ENCODE measurements at places on chromosomes 5 and 9.

- no peak for DNase-seq
- H3K27ac ChIP-seq, result no peak overlapping the region
- H3K4me3 ChIP-seq, result peak overlapping the region; percentile 93
Measured at GRCh38 chr5:1521671-1522600, 1.8 kb downstream of the LPCAT1 start.

- H3K36me3 ChIP-seq, result no peaks in the 10 kb centered on the region
- H3K27ac ChIP-seq, result no peak overlapping the region
- DNase-seq, result no peak
- no peaks in the 10 kb centered on the region for H3K27me3 ChIP-seq
- no peak overlapping the region for H3K4me3 ChIP-seq
Measured at GRCh38 chr5:98639274-98639673, 134.2 kb upstream of the RGMB start.

DNA sequence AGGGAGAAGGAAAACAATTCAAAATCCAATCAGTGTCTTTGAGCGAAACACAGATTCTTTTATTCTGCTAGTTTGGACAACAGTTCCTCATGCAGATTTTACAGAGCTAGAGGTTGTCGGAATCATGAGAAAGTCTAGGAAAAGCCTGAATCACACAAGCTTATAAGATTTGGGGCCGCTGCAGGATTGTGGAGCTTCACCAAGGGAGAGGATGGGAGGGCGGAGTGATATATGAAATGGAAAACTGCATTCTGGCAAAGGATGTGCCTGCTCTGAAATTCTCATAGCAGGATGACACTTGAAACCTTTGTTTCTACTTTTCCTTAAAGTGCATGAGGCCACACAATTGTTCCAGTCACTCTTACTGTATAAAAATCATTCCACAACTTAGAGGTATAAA lies 134.3 kb downstream of the OR2K2 start:
- no peaks in the 10 kb centered on the region for H3K4me1 ChIP-seq
- no peak overlapping the region for H3K4me3 ChIP-seq
- peaks cover 3% of the 10 kb centered on the region for H3K36me3 ChIP-seq

- DNase-seq, result no peak
- H3K36me3 ChIP-seq, result no peaks in the 10 kb centered on the region
- no peak overlapping the region for H3K4me3 ChIP-seq
- peaks cover 25% of the 10 kb centered on the region for H3K4me1 ChIP-seq
Measured at GRCh38 chr9:15157381-15157780, 149.6 kb downstream of the TTC39B start.

DNA sequence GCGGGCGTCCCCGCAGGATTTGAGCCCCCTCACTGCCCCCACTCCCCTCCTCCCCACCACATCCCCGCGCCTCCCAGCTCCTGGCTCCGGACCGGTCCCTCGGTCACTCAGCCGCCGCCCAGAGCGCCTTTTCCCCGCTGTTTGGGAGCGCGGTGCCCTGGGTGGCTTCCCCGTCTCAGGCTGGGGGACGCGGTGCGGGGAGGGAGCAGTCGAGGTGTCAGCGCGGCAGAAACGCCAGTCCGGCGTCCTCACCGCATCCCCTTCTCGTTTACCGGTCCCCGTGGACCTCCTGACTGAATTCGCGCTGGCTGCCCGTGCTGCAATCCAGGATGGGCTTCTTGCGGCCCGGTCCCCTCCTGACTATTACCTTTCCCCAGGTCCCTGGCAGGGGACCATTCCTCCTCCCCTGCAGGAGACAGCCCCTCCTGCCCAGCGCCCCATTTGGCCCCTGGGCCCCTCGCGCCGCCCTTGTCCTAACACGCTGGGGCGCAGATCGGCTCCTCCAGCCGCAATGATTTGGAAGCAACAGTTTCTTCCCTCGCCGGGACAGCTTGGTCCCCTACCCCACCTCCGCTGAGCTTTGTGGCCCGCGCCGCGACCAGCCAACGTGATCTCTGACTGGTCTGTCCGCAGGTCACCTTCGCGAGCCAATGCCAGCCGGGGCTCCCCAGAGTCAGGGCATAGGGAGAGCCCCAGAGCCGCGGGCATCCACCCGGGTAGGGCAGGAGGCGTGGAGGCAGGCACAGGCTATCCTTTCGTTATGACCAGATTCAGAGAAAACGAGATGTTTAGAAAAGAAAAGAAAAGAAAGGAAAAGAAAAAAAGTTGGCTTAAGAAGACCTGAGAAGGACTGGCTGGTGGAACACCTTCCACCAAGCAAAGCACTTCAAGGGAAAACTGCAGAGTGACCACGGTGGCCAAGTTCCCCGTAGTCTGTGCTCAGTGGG lies 1.2 kb downstream of the ANKRD33B start:
- no peak overlapping the region for H3K27ac ChIP-seq
- peaks cover 73% of the 10 kb centered on the region for H3K27me3 ChIP-seq
- DNase-seq, result no peak
- H3K4me3 ChIP-seq, result peak overlapping the region; percentile 81

DNA sequence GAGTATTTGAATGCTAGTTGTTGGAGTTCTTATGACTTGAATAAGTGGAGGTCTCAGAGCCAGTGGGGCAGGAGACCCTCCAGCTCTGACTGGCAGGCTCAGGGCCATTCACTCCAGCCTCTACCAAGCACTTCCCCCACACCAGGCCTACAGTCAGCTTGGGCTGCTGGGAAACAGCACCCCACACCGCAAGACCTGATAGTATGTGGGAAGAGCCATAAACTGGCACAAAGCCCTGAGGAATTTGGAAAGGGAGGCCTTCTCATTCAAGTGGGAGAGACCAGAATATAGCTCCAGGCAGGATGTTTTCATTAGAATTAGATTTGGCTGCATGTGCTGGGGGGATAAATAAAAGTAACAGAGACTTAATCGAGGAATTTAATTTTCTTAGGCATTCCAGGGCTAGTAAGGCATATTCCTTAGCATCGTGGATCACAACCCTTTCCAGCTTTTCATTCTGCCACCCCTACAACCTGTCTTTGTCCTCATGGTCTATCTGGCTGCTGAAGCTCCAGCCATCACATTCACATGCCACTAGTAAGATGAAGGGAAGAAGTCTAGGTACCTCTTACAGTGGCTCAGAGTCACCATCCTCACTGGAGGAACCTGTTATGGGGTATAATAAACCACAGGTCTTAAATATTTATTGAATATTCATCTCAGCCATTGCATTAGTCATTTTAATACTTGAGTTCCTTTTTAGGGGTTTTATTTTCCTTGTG lies 47.5 kb downstream of the TMOD1 start:
- H3K4me3 ChIP-seq, result no peak overlapping the region
- H3K36me3 ChIP-seq, result no peaks in the 10 kb centered on the region
- H3K27ac ChIP-seq, result no peak overlapping the region
- DNase-seq, result no peak
- H3K27me3 ChIP-seq, result peaks cover 15% of the 10 kb centered on the region
- no peaks in the 10 kb centered on the region for H3K4me1 ChIP-seq

GRCh38 chr5:35608881-35609779 lies 8.5 kb upstream of the SPEF2 start:
- no peak overlapping the region for H3K4me3 ChIP-seq
- H3K36me3 ChIP-seq, result peaks cover 3% of the 10 kb centered on the region

DNA sequence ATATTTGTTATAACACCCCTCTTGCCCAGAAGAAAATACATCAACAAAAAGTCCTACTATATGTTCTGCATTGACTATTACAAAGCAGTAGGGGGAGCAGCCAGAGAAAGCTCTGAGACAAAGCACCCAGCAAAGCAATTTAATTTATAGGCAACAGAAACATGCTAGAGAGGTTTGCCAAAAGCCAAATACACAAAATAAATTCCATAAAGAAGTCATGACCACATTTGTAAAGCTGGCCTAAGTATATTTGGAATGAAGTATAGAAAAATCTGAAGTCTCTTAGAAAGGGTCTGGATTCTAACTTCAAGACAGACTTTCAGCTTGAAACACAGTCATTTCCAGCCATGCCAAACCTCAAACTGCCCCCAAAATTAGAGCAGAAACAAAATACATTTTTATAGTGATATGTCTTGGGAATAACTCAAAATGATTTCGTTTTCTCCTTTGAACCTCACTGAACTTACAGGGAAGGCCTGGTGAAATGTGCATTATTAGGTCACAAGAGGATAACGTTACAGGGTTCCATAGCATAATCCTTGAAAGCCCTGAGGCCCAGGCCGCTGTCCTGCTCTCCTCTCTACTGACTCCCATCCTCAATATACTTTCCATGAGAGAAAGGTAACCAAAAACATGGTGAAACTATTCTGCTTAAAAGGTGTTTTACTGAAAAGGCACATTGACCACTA lies 451.8 kb downstream of the RAB3C start:
- H3K27me3 ChIP-seq, result peaks cover 17% of the 10 kb centered on the region
- no peak overlapping the region for H3K27ac ChIP-seq
- no peak overlapping the region for H3K4me3 ChIP-seq
- no peak for DNase-seq
- peaks cover 11% of the 10 kb centered on the region for H3K36me3 ChIP-seq

DNA sequence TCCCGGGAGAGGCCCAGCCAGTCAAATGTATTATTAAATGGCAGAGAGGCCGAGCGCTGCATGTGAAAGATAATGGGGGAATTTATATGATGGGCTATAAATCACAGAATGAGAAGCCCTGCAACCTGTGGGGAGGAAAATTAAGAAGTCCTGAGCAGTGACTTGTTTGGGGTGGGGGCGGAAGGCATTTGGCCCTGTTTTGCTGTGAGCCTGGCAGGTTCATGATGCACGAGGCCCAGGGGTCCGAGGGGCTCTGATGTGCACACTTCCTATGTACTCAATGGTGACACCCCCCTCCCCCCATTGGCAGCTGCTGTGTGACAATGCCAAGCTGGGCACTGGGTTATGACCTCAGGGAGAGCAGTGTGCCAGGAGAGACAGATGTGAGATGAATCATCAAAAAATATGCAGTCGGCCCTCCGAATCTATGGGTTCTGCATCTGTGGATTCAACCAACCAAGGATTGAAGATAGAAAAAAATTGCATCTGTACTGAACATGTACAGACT lies 13.7 kb upstream of the DAB2IP start:
- no peaks in the 10 kb centered on the region for H3K36me3 ChIP-seq
- no peak overlapping the region for H3K27ac ChIP-seq
- peaks cover 75% of the 10 kb centered on the region for H3K4me1 ChIP-seq
- no peak for DNase-seq
- H3K4me3 ChIP-seq, result no peak overlapping the region

- H3K27ac ChIP-seq, result peak overlapping the region; percentile 57
- H3K4me1 ChIP-seq, result peaks cover 4% of the 10 kb centered on the region
- peaks cover 10% of the 10 kb centered on the region for H3K36me3 ChIP-seq
- no peak for DNase-seq
- H3K4me3 ChIP-seq, result no peak overlapping the region
Measured at GRCh38 chr9:87545858-87546257, 48.2 kb downstream of the DAPK1 start.

- peaks cover 3% of the 10 kb centered on the region for H3K36me3 ChIP-seq
- peaks cover 57% of the 10 kb centered on the region for H3K4me1 ChIP-seq
- peak overlapping the region; percentile 88 for H3K4me3 ChIP-seq
- peaks cover 71% of the 10 kb centered on the region for H3K27me3 ChIP-seq
- DNase-seq, result no peak
- peak overlapping the region; percentile 98 for H3K27ac ChIP-seq
Measured at GRCh38 chr9:99822806-99823591, 1.3 kb downstream of the NR4A3 start.

DNA sequence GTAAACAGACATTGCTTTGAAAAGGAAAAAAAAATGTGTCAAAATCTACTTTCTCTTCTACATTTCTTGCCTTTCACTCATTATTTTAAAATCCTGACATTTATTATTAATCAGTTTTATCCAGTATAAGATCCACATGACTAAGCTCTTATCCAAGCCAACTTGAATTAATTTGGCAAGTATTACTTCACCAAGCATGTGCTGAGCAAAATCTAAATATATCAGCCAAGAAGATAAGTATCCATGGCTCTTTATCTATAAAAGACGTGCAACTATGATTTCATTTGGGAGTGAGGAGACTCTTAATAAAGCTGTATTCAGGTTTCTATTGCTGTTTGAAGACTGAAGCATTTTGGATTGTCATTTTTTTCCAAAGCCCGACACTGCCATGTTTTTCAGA lies 221.3 kb downstream of the TRIM36 start:
- H3K4me3 ChIP-seq, result no peak overlapping the region
- H3K36me3 ChIP-seq, result no peaks in the 10 kb centered on the region
- H3K4me1 ChIP-seq, result no peaks in the 10 kb centered on the region
- no peak overlapping the region for H3K27ac ChIP-seq
